ENCODE measurements at places on chromosomes 1 and 21. TPM values are rescaled to one million over a fixed set of nuclear protein-coding genes. Genes with fewer than 3 reads are reported as not detected.

The LAD1 gene
- not detected for total RNA-seq

The PCP4 gene
- total RNA-seq, result not detected

The HUNK gene
- total RNA-seq, result 0.20 TPM

The PLOD1 gene
- 21.5 TPM for total RNA-seq
